ENCODE measurements at places on chromosomes 13 and 19.

DNA sequence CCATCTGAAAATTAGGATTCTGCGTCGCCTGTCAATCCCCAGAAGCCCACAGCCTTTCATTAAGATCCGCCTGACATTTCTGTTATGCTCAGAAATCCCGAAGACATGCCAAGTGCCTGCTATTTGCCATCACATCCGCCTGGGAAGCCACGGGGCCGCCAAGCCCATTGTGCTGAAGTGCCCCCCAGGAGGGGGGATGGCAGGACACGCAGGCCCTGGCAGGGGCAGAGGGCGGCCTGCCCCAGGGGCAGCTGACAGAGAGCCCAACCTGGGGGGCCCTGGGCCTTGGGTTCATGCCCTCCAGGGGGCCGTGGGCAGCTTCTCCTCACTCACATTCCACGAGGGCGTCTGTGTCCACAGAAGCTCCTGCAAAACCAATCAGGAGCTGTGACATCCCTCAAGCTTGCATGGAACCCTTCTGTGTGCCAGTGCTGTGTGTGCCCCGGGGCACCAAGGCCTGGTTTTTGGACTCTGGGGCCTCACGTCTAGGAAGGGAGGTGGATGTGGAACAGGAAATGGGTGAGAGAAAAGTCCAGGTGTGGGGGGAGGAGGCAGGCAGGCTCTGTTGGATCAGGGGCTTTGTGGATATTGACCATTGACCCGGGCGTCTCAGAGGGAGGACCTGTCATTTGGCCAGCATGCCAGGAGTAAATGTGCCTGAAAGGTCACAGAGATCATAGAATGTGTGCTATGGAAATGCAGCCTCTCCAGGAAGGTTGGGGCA is 122.9 kb downstream of the URI1 start:
- no peak for DNase-seq

DNA sequence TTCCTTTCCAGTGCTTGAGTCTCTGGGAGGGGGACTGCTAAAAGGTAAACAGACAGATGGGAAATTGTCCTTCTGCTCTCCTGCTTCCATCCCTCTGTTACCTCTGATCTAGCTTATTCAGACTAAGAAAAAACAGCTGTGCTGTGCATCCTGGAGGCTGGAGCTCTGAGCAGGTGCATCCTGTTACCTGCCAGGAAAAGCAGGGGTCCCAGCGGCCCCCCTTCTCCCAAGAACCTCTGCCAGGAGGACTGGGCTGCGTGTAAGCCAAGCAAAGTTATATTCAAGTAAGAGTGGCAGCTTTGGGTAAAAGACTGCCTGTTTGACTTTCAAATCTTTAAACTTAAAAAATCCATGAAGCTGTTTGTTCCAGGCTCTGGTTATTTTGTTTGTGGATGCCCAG is 75.1 kb downstream of the C13orf42 start:
- no peak for DNase-seq

- DNase-seq, result no peak
Measured at GRCh38 chr13:59447846-59448620, 715.7 kb downstream of the DIAPH3 start.

DNA sequence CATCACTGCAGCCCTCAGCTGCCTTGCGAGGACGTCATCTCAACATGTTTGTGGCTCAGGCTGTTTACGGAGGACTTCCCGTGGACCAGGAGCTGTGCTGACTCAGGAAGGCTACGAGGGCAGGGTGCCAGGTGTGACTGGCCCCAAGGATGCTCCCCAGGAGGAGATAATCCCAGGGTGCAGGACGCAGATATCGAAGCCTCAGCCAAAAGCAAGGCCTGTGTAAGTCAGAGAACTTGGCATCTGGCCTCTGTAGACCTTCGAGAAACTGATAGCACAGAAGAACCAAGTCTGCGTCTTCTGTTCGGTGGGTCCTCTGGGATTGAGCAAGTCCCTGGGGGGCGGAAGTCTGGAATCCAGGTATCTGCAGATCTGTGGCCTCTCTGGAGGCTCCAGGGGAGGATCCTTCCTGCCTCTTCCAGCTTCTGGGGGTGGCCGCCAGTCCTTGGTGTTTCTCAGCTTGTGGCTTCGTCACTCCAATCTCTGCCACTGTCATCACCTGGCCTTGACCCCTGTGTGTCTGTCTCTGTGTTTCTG is 2.6 kb upstream of the DOHH start:
- DNase-seq, result no peak

GRCh38 chr19:35656700-35657099 is 8.6 kb downstream of the COX6B1 start:
- DNase-seq, result no peak

Measured in thoracic aorta (tissue), 2 donors.